ENCODE measurements at places on chromosomes 3 and 15.

DNA sequence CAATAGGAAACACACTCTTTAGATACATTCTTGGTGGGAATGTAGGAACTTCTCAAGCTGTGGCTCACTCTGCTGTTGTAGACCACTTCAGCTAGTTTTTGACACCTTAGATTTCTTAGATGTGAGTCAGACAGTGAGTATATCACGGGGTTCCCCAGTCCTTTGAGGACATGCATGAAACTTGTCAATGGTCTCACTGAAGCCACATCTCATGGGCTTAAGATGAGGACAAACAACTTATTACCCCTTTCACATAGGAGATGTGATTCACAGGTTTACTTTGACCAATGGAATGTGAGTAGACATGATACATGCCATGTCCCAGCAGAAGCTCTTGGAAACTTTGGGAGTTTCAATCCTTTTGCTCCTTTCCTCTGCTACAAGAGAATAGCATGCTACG lies 325.5 kb downstream of the CHST2 start:
- no peak for DNase-seq

GRCh38 chr3:132228923-132229322 lies 88.3 kb upstream of the ACP3 start:
- no peak for DNase-seq

GRCh38 chr15:69926006-69926405 lies 171.7 kb downstream of the TLE3 start:
- no peak for DNase-seq

DNA sequence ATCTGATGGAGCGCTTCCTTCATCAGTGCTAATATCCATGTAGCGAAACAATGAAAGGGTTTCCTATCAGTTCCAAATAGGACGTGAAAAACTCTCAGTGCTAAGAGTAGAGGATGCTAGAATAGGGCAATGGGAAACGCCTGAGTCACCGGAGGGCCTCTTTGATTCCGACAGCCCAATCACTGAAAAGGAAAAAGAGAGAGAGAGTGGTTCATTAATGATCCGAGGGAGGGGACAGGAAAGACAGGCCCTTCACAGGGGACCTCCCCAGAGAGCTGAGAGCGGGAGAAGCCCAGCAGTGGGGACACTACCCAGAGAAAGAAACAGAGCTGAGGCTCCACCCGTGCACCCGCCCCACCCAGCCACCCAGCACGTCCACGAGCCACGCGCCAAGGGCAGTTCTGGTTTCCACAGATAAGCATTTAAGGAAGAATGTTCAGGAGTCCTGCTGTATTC lies 76.9 kb downstream of the RPN1 start:
- no peak for DNase-seq

DNA sequence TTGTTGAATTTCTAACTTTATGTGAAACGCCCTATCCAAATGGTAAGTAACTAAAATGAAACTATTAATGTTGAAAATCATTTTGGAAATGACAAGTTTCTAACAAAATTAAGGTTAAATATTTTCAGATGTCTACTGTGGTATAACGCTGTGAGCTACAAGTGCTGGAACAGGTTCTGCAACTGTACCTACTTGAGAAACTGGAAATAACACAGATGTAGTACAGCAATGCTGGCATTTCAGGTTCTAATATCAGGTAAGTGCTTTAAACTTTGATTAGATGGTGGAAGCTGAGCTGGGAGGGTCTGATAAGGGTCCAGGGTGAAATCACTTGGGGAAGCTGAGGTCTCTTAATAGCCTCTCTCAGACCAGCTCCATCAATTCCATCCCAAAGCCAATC lies 315.1 kb downstream of the STXBP5L start:
- DNase-seq = no peak

GRCh38 chr3:112579232-112579631 lies 17.4 kb downstream of the SLC35A5 start:
- no peak for DNase-seq

DNA sequence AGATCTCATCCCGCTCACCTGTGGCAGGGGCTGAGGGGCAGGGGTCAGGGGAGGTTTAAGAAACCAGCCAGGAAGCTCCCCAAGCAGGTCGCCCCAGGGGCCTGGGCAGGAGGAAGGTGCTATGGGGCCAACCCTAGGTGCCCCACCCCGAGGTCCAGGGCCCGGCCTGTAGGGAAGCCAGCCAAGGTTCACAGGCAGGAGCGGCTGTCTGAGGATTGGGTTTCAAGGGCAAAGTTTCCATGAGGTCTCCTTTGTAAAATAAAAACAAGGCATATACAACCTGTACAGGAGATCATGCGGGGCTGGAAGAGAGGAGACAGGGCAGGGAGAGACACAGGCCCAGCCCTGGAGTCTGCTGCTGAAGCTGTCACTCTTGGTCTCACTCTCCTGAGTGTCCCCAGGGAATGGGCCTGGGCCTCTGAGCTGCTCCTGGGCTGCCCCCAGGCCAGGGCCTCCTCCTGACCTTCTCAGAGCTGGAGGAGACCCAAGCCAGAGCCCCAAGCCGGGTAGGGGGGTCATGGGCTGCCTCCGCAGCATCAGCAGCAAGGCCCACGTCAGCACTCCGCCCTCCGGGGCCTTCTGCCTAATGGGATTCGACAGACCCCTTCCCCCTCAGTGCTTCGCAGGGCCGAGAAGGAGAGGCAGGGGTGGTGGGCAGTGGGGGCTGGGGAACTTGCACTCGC lies 5.5 kb downstream of the CPLX3 start:
- no peak for DNase-seq

DNA sequence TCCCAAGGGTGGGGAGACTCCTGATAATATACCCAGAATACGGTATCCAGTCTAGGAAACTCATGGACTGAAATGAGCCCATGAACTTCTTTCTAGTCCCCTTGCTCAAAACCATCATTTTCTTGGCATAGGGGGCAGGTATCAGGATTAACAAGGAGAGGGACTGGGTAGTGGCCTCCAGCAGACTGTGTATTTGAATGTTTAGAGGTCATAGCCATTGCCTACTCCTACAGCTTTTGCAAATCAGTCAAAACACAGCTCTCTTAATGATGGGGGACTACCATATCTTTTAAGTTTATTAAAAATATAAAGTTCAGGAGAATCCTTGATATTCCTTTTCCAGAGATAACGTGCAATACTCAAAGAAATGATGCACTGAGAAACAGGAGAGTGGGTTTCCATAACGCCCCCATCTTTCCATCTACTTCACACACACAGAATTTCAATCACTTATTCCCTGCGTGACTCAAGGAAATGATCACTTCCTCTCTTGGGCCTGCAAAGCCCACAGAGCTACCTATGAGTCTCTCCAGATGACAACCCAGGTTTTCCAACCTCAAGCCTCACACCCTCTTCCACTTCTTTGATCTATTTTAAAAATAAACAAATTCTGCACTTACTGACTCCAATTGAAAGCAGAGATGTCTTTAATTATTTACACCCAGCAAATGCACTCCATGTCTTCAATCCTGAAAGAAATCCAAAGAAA lies 584.0 kb upstream of the LMCD1 start:
- no peak for DNase-seq

DNA sequence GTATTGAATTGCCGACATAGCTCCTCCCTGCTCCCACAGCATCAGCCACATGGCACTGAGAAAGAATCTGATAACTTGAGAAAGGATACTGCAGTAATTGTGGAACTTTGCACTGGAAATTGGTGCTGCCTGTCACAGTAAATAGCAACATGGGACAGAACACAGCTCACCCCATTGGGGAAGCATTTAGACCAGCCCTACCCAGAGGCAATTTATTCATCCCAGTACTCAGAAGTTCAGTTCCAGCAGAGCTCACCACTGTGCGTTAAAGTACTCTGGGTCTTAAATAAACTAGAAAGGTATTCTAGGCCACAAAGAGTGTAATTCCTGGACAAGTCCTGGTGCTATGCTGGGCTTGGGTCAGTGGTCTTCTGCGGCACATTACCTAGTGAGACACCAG lies 347.1 kb downstream of the PYDC2 start:
- DNase-seq = no peak

- DNase-seq = no peak
Observed at GRCh38 chr15:71632576-71633195, 177.7 kb upstream of the NR2E3 start.

DNA sequence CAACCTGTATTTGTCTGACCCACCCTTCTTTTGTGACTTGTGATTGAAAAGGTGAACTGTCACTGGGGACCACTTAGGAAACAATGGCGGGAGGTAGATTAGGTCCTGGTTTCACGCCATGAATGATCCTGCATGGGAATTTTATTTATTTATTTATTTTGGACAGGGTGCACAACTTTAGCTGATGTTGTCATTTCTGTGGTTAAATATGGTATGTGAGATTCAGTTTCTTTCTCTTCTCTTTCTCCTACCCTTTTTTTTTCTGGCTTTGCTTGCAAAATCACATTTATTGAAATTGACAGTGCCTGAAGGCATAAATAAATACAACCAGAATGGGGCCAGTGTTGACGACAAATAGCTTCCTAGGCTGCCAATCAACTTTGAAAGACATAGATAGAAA lies 18.0 kb upstream of the HTR3E start:
- DNase-seq = no peak

DNA sequence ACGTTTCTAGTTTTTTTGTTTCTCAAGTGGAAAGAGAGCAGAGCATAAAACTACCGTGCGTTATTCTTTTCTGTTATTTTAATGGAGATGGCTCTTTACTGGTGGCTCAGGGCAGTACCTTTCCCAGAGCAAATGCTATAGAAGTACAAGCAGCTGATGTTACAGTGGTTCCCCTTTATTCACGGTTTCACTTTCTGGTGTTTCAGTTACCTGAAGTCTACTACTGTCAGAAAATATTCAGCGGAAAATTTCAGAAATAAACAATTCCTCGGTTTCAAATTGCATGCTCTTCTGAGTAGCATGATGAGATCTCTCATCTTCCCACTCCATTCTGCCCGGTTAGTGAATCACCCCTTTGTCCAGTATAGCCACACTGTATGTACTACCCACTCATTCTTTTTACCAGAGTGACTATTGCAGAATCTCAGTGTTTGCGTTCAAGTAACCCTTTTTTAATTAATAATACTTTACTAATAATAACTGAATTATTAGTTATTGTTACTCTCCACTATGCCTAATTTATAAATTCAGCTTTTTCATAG lies 597.5 kb upstream of the ROBO2 start:
- no peak for DNase-seq

DNA sequence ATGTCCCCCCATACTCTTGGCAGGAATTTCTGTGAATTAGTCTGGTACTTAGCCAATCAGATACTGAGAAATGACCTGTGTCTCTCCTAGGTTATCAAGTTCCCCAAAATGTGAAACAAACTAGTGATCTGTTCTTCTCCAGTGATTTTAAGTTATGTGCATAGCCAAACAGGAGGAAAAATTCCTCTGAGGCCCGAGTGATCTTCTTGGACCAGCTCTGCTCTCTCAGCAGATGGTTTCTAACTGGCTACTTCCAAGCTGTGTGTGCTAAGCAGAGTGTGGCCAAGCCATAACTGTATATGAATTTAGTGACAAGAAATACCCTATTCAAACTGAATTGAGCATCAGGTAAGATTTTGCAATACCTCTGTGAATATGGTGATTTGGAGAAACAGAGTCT lies 89.5 kb downstream of the GREM1 start:
- DNase-seq = no peak

- DNase-seq = peak; percentile 34
Observed at GRCh38 chr15:101320501-101321052, 25.5 kb upstream of the SNRPA1 start.

DNA sequence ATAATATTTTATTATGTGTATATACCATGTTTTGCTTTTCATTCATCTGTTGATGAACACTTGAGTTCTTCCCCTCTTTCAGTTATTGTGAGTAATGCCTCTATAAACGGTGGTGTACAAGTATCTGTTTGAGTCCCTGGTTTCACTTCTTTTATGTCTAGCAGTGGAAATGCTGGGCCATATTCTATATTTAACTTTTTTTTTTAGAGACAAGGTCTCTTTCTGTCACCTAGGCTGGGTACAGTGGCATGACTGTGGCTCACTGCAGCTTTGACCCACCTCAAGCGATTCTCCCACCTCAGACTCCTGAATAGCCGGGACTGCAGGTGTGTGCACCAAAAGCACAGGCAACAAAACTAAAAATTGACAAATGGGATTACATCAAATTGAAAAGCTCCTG lies 19.9 kb downstream of the GOLM2 start:
- DNase-seq = no peak

GRCh38 chr3:154224866-154225265 lies 99.4 kb downstream of the DHX36 start:
- DNase-seq = no peak

DNA sequence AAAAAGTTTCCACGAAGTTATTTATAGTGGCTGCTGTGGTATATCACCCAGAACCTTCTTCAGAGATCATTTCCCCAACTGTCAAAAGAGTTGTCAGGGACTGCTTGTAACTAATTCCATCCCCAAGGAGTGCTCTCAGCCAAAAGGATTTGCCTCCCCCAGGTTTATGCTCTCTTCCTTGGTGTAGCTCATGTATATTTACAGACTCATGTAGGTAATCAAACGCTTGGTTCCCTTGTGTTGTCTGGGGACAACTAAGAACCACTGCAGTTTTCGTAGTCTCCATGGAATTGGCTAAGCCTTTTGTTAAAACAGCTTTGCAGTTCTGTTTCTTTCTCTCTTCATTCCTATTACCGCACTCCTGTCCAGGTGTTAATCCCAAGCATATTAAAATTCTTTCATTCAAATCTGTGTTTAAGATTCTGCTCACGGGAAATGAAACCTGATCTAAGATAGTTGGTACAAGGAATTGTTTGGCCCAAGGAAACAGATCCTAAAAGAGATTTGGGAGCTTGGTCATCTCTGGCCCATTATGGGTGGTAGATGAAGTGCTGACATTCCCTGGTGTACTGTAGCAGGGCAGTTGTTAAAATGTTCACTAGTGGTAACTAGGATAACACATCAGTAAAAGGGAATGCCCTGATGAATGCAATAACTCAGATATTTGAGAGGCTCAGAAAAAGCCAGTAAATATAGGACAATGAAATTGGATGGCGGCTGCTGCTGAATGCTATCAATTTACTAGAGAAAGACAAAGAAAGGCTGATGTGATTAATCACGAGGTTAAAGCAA lies 361.3 kb upstream of the GBE1 start:
- DNase-seq = no peak

- DNase-seq = no peak
Observed at GRCh38 chr3:118128886-118129285, 905.8 kb downstream of the IGSF11 start.

GRCh38 chr3:128767094-128767750 lies 41.2 kb downstream of the RAB7A start:
- DNase-seq = no peak

DNA sequence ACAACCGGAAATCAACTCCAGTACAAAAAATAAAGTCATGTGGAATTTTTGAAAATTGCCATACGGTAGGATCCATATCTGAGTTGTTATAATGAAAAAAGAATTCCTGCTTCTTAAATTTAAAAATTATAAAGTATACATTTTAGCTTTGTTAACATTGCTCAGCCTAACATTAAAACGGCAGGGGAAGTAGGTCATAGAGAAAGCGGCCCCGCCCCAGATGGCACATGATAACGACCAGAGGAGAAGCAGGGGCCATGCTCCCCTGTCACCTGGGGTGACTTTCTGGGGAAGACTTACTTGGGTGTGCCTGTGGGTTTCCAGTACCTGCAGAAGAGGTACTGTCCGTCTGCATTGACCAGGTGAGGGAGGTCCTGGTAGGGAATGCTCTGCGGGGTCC lies 921 bp downstream of the MGLL start:
- no peak for DNase-seq

GRCh38 chr15:92903631-92903965 lies 3.5 kb downstream of the CHD2 start:
- DNase-seq = no peak

Measured in stimulated activated CD8-positive, alpha-beta memory T cell treated with anti-CD3 and anti-CD28 coated beads, Interleukin-2, amount 100 ng/mL, for 48 hours (primary cell).